ENCODE measurements at places on chromosomes 2 and 18. TPM values are rescaled to one million over a fixed set of nuclear protein-coding genes. Genes with fewer than 3 reads are reported as not detected.

MPHOSPH10 gene
- total RNA-seq = 20.2 TPM

TDRD15 gene
- not detected for total RNA-seq

SLC4A1AP gene
- 19.4 TPM for total RNA-seq

CCDC85A gene
- 2.0 TPM for total RNA-seq

NEU2 gene
- not detected for total RNA-seq

PSMG2 gene
- 45.2 TPM for total RNA-seq

SERPINB12 gene
- not detected for total RNA-seq
